A549 treated with Mapracorat at 1 μM for 4 hours (cell line): ENCODE measurements at places on chromosomes 2 and 18. TPM values are rescaled to one million over a fixed set of nuclear protein-coding genes. Genes with fewer than 3 reads are reported as not detected.

PTH2R gene
- not detected in 5 replicates for total RNA-seq

TMEM37 gene
- 1.4 to 2.6 TPM (median 2.1 TPM) in 5 replicates for total RNA-seq

NEB gene
- total RNA-seq, result 0.18 to 0.34 TPM (median 0.23 TPM) in 5 replicates

DIS3L2 gene
- total RNA-seq, result 10.4 to 14.6 TPM (median 13.3 TPM) in 5 replicates

SERPINB12 gene
- not detected in 5 replicates for total RNA-seq

UGT1A10 gene
- total RNA-seq, result 0.06 TPM in 1 of 5 replicates, not detected in the others

AP1S3 gene
- total RNA-seq, result 27.1 to 42.2 TPM (median 34.3 TPM) in 5 replicates

DCDC2C gene
- total RNA-seq, result 0.24 to 0.57 TPM (median 0.38 TPM) in 3 of 5 replicates, not detected in the others

FZD7 gene
- 5.2 to 7.3 TPM (median 6.4 TPM) in 5 replicates for total RNA-seq

CCDC74B gene
- total RNA-seq, result 5.7 to 7.3 TPM (median 6.1 TPM) in 5 replicates

RDH14 gene
- 34.6 to 42.4 TPM (median 37.3 TPM) in 5 replicates for total RNA-seq

ALPI gene
- total RNA-seq, result not detected in 5 replicates

CXCR1 gene
- not detected in 5 replicates for total RNA-seq

NLRC4 gene
- 0.05 to 0.09 TPM (median 0.05 TPM) in 4 of 5 replicates, not detected in the other for total RNA-seq

GALR1 gene
- total RNA-seq, result not detected in 5 replicates

ITPRID2 gene
- 43.1 to 46.0 TPM (median 45.3 TPM) in 5 replicates for total RNA-seq

EFR3B gene
- total RNA-seq, result 10.0 to 10.5 TPM (median 10.3 TPM) in 5 replicates

TMEM200C gene
- not detected in 5 replicates for total RNA-seq

NXPH2 gene
- total RNA-seq, result not detected in 5 replicates

PSD4 gene
- total RNA-seq, result 10.4 to 14.6 TPM (median 12.8 TPM) in 5 replicates

PDE1A gene
- 0.11 to 0.15 TPM (median 0.12 TPM) in 4 of 5 replicates, not detected in the other for total RNA-seq

PKDCC gene
- total RNA-seq, result 19.0 to 22.8 TPM (median 21.8 TPM) in 5 replicates

ZNF804A gene
- total RNA-seq, result not detected in 5 replicates

ABCG8 gene
- not detected in 5 replicates for total RNA-seq
